ENCODE measurements at places on chromosomes 12 and 14.

DNA sequence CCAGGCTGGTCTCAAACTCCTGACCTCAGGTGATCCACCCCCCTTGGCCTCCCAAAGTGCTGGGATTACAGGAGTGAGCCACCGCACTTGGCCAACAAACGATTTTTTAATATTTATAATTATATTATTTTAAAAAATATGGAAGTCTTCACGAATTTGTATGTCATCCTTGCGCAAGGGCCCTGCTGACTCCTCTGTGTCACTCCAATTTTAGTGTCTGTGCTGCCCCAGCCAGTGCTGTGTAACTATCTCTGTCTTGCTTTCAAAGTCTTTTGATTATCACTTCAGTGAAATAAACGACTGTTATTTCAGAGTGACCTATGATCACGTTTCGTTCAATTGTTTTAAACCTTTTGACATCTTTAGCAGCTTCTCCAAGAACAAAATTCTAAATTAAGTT lies 13.1 kb upstream of the MMP17 start:
- no peak for DNase-seq

- no peak for DNase-seq
These were observed 26.4 kb downstream of the FBRSL1 start for GRCh38 chr12:132516095-132517012.

DNA sequence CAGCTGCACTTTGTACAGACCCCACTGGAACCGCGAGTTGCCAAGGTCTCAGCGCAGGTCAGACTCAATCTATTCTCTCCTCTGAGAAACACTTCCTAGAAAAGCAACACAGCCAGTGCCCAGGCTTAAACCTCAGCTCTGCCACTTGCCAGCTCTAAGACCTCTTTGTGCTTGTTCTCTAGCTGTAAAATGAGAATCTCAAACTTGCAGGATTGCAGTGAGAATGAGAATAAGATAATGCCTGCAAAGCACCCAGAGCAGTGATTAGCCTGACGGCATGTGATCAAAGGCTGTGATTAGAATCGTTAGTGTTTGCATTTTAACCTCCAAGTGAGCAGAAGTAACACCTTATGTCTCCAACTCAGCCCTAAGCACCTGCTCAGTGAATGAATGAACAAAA lies 21.3 kb downstream of the ANO2 start:
- DNase-seq, result no peak

DNA sequence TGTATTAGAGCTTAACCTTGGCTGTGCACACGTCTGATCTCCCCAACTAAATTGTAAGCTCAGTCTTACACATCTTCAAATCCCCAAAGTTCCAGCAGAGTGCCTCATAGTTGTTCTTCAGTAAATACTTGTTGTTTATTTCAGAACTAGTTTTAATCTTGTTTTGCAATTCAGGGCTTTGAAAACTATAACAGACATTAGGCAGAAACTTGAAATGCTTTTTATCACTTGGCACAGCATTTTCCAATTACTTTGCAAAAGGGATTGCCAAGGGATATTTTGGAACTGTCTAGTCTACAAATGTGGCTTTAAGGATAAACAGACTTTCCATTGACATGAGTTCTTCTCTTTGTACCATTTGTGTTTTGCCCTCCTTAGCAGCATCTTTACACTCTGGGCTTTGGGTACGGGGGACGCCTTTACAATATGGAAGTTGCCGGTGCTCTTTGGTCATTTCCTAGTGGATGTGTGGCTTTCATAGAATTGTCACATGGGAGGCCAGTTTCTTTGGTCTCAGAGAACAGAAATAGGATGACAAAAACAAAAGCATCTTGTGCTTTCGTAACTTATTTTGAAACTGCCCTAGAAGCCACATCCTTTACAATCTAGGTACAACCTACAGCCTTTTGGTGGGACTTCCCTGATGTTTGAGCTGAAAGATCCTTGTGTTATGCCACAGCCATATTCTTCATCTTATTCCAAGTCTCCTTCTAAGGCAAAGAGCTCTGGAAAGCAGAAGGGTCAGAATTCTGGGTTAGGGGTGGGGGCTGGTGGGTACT lies 96.9 kb downstream of the NPAS3 start:
- no peak for DNase-seq

DNA sequence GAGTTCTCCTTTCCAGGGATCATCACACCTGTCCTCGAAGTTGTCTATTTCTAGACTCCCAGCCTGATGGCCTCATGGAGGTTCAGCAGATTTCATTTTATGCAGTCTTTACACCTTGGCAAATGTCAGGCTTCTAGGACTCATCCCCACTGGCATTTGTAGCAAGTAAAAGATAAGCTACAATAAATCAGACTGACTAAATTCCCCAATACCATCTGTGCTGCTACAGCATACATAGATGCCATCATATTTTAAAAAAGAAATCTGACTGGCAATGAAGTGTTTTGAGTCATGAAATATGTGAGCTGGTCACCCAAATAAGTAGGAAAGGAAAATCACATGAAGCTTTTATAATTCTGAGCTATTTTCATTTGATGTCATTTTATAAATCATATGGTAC lies 55.3 kb downstream of the KCNC2 start:
- DNase-seq, result no peak

- no peak for DNase-seq
These were observed 1322.3 kb upstream of the TMEM132C start for GRCh38 chr12:126944684-126945083.

GRCh38 chr14:69930780-69931379 lies 51.7 kb downstream of the SMOC1 start:
- DNase-seq, result no peak

GRCh38 chr12:129371268-129371667 lies 518.0 kb downstream of the GLT1D1 start:
- no peak for DNase-seq

Measured in right cardiac atrium (tissue), 5 donors.